ENCODE measurements at places on chromosomes 5 and 9.

GRCh38 chr9:503881-504852, 289.5 kb downstream of the DOCK8 start:
- DNase-seq = peak; percentile 66

- no peak for DNase-seq
Observed at GRCh38 chr9:87796196-87796595, 70.3 kb downstream of the CTSL start.

DNA sequence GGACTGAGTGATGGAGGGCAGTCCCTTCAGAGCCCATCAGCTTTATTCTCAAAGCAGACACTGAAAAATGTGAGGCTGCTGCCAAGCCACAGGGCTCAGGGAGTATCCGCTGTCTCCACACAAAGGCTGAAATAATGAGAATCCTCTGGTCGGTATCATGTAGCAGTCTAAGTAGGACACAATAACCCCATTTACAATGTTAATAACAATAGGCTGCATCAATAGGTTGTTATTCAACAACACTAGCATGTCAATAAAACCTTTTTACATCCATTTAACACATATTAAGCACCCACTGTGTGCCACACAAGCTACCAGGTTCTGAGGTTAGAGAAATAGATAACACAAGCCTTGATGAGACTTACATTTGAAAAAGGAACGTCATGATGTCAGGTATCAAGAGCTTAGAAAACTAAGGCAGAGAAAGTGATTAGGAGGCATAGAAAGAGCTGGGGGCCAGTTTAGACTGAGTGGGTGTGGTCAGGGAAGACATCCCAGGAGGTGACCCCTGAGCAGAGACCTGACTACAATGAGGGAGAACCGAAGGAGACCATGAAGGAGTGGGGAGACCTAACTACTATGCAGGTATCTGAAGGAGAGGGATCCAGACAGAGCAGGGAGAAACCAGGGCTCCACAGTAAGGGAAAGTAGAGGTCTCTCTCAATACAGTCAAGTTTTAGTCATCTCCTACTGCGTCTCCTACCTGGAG, 140.1 kb upstream of the GRIA1 start:
- DNase-seq = no peak

GRCh38 chr5:151181818-151182523, 24.4 kb upstream of the ANXA6 start:
- peak; percentile 46 for DNase-seq

- no peak for DNase-seq
Observed at GRCh38 chr9:37030611-37030939, 3.5 kb downstream of the PAX5 start.

DNA sequence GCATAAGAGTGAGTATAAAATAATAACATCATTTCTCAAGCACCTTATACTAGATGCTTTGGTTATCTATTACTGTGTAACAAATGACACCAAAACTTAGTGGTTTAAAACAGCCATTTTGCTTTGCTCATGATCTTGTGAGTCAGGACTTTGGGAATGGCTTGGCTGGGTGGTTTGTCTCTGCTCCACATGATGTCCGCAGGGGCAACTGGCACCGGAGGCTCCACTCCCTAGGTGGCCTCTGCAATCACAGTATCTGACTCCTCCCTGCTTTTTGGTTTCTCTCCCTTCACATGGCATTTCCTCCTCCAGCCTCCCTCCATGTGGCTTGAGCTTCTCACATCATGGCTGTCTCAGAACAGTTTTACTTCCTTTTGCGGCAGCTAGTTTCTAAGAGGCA, 259.5 kb downstream of the GAS1 start:
- DNase-seq = no peak

DNA sequence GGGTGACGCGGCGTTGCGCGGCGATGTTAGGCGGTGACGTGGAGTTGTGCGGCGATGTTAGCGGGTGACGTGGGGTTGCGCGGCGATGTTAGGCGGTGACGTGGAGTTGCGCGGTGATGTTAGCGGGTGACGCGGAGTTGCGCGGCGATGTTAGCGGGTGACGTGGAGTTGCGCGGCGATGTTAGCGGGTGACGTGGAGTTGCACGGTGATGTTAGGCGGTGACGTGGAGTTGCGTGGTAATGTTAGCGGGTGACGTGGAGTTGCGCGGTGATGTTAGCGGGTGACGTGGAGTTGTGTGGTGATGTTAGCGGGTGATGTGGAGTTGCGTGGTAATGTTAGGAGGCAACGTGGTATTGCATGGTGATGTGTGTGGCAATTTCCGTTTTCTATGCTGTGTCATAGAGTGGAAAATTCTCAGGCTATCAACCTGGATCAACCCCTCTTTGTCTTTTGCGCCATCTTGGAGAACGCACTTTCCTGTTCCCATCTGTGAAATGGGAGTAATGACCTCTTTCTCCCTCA, 76.0 kb downstream of the ANKRD33B start:
- DNase-seq = no peak

DNA sequence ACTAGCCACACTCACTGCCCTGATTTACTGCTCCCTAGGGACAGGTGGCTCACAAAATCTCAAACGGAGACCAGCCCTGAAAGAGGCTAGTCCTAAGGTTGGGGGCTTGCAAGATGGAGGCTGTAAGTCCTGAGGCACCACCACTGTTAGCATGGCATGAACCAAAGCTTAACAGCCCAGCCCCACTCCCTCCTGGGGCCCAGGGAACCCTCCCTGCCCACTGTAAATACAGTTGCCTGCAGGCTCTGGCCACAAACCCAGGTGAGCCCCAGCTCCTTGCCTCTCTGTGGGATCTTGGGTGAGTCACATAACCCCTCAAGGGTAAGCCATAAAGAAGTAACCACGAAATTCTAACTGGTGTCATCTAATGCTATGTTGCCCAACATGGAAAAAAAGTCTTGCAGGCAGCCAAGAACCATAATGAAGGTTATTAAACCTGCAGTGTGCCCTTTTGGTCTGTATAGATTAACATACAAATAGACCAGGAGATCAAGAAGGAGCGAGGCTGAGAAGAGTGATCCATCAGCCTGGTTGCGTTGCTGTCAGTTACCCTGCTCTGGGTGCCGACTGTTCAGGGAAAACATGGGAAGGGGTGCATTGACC, 1.7 kb upstream of the POMT1 start:
- DNase-seq = no peak

- DNase-seq = no peak
Observed at GRCh38 chr5:141762790-141763368, 80.8 kb upstream of the ARAP3 start.

DNA sequence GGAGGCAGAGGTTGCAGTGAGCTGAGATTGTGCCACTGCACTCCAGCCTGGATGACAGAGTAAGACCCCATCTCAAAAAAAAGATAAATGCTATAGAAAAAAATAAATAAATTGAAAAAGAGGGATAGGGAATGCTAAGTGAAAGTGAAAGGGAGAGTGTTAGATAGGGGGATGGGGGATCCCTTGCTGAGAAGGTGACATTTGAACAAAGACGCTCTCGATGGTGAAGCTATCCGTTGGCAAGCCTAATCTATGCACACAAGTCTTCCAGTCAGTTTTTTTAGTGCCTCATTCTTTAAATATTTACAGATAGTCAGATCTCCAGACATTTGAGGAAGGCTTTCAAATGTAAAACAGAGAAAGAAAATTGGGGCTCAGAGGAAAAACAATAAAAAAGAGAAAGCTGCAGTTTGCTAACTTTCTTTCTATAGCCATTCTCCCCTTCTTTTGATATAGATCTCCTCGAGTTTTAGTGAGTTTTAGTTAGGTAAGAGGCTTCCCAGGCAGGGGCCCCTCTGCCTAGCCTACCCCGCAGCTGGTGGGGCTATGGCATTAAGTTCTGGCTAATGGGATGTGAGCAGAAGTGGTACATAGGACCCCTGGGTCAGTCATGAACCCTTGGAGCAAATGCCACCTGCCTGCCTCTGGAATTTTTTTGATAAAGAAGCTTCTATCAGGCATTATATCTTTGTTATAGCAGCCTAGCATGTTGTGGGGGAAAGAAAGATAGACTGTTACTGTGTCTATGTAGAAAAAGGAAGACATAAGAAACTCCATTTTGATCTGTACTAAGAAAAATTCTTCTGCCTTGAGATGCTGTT, 12.0 kb downstream of the GLRX start:
- DNase-seq = peak; percentile 13

GRCh38 chr5:9786380-9787360, 156.5 kb upstream of the TAS2R1 start:
- DNase-seq = no peak

GRCh38 chr5:1487079-1487764, 36.5 kb downstream of the LPCAT1 start:
- no peak for DNase-seq

DNA sequence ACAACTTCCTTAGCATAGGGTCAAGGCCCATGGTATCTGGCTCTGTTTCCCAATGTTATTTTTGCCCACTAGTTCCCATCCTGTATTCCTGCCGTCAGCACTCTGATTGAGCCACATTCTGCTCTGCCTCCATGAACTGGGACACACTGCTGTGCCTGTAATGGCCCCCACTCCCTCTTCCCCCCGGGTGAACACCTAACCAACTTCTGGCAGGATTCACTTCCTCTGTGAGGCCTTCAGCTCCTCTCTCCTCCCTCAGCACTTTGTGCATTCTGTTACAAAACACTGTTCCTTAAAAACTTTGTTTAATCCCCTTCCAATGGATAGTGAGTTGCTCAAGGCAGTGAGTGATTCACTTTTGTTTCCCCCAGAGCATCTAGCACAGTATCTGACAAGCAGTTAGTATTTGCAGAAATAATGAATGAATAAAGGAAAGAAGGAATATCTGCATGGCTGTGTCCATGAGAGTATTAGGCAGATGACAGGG, 183.6 kb downstream of the EFNA5 start:
- DNase-seq = no peak

- DNase-seq = no peak
Observed at GRCh38 chr5:125367702-125368101, 621.3 kb upstream of the ZNF608 start.

DNA sequence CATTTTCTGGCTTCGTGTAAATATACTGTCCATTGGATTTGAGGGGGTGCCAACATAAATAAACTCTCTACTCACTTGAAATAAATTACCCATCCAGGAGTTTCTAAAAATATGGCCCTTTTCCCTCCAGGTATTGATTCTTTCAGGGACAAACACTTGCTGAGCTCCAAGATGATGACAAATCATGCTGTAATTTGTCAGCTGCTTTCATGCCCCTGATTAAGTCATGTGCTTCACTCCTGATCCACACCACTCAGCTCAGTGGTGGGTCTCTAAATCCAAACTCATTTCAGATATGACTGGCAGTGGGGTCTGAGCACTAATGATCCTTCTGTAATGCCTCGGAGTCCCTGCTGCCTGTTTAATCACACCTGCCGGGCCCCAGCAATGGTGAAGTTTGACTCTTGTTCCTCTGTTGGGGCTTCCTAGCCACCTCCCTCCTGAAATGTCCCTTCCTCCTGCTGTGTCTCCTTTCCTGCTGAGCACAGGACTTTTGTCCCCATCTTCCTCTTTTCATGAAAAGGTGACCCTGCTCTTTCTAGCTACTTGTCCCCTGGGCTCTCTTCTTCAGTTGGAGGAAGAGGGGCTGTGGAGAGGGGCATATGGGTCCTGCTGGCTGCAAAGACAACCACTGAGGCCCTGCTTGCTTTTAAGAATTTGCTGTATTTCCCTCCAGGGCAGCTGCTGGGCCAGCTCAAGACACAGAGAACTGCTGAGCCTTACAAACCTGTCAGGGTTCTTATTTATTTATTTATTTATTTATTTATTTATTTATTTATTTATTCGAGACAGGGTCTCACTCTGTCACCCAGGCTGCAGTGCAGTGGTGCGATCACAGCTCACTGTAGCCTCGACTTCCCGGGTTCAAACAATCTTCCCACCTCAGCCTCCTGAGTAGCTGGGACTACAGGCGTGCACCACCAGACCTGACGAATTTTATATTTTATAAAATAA, 200.0 kb downstream of the ATP10B start:
- DNase-seq = no peak

GRCh38 chr5:155278532-155278931, 265.0 kb downstream of the KIF4B start:
- DNase-seq = no peak

DNA sequence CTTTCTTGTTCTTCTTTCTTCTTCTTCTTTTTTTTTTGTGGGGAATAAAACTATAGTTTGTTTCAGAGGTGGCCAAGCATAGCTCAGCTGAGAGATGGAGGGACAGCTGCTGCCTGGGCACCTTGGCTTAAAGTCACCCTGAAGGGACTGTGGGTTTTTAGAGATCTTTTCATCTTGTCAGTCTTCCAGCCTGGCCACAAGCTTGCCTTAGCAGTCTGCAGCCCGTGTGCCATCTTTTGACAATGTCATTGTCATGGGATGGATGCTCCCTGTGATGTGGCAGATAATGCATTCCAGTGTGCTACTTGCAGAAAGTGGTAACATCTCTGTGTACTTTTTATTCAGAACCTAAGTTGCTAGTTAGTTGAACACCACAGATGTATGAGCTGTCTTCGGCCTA, 280.8 kb downstream of the FANCC start:
- DNase-seq = no peak

- DNase-seq = peak; percentile 9
Observed at GRCh38 chr5:16585041-16585667, 31.6 kb downstream of the RETREG1 start.

- DNase-seq = no peak
Observed at GRCh38 chr9:93303258-93303771, 119.4 kb downstream of the WNK2 start.

DNA sequence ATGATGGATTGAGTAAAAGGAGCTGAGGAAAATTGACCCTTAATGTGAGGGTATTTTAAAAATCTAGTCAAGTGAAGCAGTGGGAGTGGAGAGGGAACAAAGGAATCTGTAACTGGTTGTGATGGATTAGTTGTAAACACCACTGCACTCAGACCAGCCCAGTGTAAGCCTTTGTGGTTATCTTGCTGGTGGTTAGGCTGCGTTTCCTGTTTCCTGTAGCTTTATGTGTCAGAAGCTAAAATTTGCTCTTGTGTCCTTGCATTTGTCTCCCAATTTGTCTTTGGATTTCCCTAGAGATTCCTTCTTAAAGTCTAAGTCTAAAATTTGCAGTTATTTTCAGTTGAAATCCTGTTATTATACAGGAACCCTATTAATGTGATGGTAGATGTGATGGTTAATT, 6.3 kb downstream of the IFNA21 start:
- DNase-seq = no peak

GRCh38 chr5:173667702-173668101, 51.3 kb upstream of the BOD1 start:
- DNase-seq = no peak

DNA sequence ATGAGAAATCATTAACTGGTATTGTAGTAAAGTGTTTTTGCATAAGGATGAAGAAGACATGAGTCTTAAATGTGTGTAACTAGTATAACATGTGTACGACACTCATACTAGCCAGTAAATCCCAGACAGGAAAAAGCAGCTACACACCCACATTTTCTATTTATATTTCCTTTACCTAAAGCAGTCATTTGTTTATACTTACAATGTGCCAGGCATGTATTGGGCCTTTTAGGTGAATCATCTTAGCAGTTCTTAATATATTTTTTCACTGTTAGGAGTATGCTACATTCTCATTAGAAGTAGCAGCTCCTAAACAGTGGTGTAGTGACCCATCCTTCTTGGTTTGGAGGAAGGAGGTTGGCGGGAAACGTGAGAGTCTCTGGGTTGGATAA, 55.8 kb upstream of the TMC1 start:
- DNase-seq = no peak
